Lower lobe of right lung (tissue), 2 donors: ENCODE measurements at places on chromosomes 4 and X. TPM values are rescaled to one million over a fixed set of nuclear protein-coding genes. Genes with fewer than 3 reads are reported as not detected.

PNMA3 gene
- 0.41 TPM for total RNA-seq

- DNase-seq = no peak
These were observed 164.7 kb downstream of the DCLK2 start for GRCh38 chr4:150242820-150243458.

DNA sequence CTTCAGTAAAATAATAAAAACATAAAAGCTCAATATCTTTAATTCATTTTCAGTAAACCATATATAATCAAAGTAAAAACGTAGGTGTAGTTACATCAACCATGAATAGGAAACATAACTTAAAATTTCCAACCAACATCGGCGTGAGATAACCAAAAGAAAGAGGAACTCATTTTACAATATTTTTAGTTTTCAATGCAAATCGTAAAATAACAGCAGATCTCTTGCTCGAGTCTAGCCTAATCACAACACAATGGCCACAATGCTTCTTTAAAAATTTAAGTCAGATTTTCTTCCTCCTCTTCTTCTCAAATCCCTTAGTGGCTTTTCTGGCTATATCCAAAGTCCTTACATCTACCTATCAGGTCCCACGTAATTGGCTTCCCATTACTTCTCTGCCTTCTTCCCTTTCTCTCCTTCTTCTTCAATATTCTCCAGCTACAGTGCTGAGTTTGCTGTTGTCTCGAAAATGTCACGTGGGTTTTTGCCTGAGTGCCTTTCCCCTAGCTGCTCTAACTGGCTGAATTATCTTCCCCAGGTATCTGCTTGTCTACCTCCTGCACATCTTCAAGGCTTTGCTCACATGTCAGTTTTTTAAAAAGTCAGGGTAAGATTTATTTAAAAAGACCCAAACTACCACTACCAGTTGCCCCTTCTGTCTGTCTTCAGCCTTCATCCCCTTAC lies 90.9 kb upstream of the BANK1 start:
- no peak for DNase-seq

GATA1 gene
- total RNA-seq = 1.2 TPM

- no peak for DNase-seq
These were observed 39.2 kb upstream of the ASMTL start for GRCh38 chrX:1491851-1492349.

MSX1 gene
- total RNA-seq = 2.1 TPM

NUDT10 gene
- total RNA-seq = not detected

DNA sequence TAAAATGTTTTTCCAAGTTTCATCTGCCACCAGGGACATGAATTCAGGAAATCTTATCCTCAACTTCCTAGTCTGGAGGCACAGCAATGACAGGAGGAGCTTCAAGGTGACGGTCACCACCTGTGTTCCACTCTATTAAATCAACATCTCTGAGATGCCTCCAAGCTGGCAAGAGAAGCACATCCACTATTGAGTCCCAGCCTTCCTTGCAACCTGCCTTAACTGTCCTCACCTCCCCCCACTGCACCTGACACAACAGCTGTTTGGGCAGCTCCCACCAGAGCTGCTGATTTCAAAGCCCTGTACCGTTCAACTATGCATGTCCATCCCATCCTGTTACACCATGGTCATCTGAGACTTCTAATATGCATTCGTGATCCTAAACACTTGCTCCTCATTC lies 123.4 kb downstream of the COL25A1 start:
- DNase-seq = no peak

DNA sequence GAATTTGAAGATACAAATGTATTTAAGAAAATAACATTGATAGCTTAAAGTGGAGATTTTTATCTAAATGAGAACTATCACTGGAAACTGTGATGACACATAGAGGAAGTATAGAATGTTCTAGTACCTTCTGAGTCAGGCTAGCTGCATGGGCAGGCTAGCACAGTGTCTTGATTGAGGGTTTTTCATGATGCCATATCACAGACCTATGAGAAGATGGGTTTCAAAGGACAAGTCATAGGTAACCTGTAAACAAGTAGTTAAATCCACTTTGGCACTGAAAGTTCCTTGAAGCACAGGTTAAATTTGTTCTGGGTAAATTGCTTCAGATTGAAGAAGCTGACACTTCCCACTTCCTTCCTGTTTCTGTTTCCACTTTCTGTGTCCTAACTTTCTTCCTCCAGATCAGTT lies 48.2 kb upstream of the CDKN2AIP start:
- no peak for DNase-seq

SLC6A14 gene
- 45.4 TPM for total RNA-seq

GRCh38 chr4:127049526-127049925 lies 583.2 kb upstream of the INTU start:
- DNase-seq = no peak

GYPE gene
- total RNA-seq = 2.5 TPM

- no peak for DNase-seq
These were observed 65.3 kb upstream of the FAM120C start for GRCh38 chrX:54248309-54248708.

- no peak for DNase-seq
These were observed 17.2 kb upstream of the RTL9 start for GRCh38 chrX:110341189-110342035.

C4orf46 gene
- total RNA-seq = 4.0 TPM

XPNPEP2 gene
- 2.9 TPM for total RNA-seq

- no peak for DNase-seq
These were observed 244.2 kb upstream of the F9 start for GRCh38 chrX:139286342-139286741.

MAGEB10 gene
- total RNA-seq = not detected

GRCh38 chr4:16642897-16643296 lies 255.5 kb downstream of the LDB2 start:
- no peak for DNase-seq

DNA sequence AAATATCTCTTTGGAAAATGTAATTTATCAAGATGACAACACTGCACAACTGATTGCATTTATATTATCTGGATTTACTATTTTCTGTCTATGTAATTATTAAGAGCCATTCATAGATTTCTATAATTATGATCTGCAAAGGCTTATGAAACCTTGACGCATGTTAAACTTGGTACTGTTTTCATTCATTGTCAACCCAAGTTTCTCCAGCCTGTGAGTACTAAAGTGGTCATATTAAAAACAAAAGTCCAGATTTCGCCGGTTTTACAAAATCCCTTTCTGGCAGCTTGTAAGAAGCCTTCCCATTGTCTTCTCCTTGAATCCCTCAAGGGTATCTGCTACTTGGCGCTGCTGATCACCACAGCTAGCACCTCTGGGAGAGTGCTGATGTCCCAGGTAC lies 19.7 kb upstream of the GRPR start:
- DNase-seq = no peak

GRCh38 chrX:110851780-110852179 lies 56.2 kb upstream of the CHRDL1 start:
- no peak for DNase-seq

- DNase-seq = no peak
These were observed 15.9 kb downstream of the CCDC149 start for GRCh38 chr4:24896977-24897376.

DNA sequence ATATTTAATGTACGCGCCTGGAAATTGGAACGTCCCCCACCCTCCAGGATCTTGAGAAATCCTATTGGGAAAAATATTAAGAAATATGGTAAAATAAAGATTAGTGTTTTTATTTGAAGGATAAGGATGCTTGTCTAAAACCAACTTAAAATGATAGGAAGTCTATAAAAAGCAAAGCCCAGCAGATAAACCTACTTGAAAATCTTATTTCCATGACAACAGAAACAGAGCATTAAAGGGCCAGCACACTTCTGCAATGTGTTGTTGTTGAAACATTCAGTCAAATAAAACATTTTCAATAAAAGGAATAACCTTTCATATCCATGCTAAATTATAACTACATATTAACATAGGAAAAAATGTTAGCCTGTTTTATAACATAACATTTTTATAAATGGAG lies 29.3 kb upstream of the GPM6A start:
- no peak for DNase-seq

NDUFA1 gene
- 79.2 TPM for total RNA-seq

DNA sequence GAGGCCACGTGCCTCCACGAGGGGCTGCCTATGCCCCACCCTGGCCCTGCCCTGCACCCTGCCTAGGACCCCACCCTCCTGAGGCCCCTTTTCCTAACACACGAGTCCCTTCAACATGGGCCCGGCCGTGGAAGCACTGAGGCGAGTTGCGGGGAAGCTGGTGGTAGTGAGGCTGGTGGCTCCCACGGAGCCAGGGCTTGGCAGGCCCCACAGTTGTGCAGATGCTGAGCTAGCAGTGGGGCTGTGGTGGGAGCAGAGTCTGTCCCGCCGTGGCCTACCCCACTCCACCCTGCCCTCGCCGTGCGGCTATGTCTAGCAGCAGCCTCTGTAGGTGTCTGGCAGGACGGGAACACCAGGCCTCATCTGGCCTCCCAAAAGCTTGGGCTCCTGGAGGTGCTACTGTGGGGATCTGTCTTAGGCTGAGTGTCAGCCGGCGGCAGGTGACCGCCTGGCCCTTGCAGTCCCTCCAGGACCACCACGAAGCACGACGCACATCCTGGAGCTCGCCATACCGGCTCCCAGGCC lies 18.8 kb downstream of the TACC3 start:
- DNase-seq = no peak

DNA sequence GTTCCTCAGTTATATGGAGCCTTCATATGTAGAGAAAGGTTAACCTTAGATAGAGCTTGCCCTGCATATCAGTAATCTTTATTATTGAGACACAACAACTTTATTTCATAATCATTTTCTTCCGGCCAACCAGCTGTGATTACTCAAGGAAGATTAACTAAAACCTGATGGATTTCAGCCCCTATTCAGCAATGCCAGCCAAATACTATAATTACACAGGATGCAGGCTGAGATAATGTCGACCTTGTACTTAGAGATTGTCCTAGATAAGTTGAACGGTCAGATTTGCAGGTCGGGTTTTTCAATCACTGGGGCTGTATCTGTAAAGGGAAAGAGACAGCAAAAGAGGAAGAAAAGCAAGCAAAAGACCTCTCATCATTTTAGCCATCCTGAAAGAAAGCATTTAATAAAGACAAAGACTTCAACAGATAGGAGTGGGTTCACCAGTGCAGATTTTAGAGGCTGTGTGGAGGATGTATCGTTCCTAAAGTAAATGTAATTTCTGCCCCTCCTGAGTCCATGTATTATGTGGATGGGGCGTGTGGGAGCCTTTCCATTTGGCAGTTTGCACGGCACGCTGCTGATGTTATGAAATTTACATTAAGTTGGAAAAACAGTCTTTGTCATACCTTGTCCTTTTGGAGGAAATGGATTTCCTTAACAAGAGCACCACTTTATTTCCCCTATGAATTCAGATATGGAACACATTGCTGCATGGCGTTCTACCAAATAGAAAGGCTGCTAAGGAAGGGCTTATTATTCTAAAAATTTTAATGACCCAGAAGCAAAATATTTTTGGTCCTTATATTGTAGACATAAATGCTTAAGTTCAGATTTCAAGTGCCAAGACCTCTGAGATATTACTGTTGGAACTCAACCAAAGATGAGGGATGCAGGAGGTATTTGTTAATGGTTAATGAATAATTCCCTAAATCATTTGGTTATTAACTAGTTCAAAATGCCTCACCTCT lies 496.7 kb downstream of the SPRY1 start:
- no peak for DNase-seq

SHOX gene
- total RNA-seq = not detected

DNA sequence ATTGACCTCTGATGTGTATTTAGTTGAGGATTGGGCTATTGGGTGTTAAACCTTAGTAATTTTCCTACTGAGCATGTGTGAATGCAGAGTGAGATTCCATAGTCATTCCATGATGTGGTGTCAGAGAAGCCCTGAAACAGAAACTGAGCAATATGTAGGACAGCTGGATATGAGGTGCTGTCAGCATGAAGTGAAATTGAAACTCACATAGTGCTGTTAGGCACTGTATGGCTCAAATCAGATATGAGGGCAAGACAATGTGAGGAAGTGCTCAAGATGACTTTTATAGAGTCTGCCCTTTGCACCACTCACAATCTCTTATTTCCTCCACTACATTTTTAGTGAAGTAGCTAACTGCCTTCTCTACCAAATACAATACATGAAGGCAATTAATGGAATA lies 188.3 kb downstream of the SH3BGRL start:
- no peak for DNase-seq

GRCh38 chrX:129808158-129808828 lies 28.5 kb downstream of the SASH3 start:
- DNase-seq = no peak

GDI1 gene
- 111 TPM for total RNA-seq

CCDC120 gene
- total RNA-seq = 9.5 TPM
